ENCODE measurements at places on chromosomes 1 and 21. TPM values are rescaled to one million over a fixed set of nuclear protein-coding genes. Genes with fewer than 3 reads are reported as not detected.
A peak's percentile ranks its signal among the peaks of the same experiment; 100 is the strongest.

- peaks cover 17% of the 10 kb centered on the region for H3K36me3 ChIP-seq
- no peaks in the 10 kb centered on the region for H3K4me1 ChIP-seq
- no peaks in the 10 kb centered on the region for H3K27me3 ChIP-seq
Observed at GRCh38 chr1:204431310-204432184, 19.9 kb upstream of the PPP1R15B start.

DNA sequence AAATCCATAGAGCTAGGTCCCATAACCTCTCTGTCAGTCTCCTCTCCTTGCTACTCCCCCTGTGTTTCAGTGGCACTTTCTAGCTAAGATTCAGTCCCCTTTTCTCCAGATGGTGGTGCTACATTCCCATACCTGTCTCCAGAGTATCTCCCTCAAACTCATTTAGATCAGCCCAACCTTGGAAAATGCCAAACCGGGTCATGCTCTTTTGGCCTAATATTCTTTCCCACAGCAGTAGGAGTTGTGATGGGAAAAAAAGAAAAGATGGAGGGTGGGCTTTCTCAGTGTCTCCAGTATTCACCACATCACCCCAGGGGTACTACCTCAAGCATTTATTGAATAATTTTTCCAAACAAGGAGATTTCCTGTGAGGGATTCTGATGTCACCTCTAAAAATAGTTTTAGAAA, 3.2 kb upstream of the RXFP4 start:
- no peak overlapping the region for H3K27ac ChIP-seq
- H3K4me1 ChIP-seq = peaks cover 25% of the 10 kb centered on the region
- peak overlapping the region; percentile 64 for H3K4me3 ChIP-seq
- H3K36me3 ChIP-seq = no peaks in the 10 kb centered on the region
- DNase-seq = no peak

- no peak for DNase-seq
- no peaks in the 10 kb centered on the region for H3K36me3 ChIP-seq
Observed at GRCh38 chr1:92503926-92504285, 17.2 kb upstream of the GFI1 start.

GRCh38 chr1:169117599-169117998, 11.1 kb downstream of the ATP1B1 start:
- no peak overlapping the region for H3K4me3 ChIP-seq
- no peak overlapping the region for H3K27ac ChIP-seq
- H3K4me1 ChIP-seq = peaks cover 13% of the 10 kb centered on the region
- no peak for DNase-seq
- no peaks in the 10 kb centered on the region for H3K27me3 ChIP-seq

DNA sequence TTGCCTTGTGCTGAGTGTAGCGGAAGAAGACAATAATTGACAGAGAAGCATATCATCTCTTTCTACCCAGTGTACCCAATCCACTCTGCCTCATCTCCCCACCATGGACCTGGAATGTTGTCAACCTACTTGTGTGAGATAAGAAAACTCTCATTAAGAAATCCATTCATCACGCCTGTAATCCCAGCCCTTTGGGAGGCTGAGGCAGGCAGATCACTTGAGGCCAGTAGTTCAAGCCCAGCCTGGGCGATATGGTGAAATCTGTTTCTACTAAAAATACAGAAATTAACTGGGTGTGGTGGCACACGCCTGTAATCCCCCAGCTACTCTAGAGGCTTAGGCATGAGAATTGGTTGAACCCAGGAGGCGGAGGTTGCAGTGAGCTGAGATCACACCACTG, 209.6 kb downstream of the PBX1 start:
- H3K27ac ChIP-seq = no peak overlapping the region
- H3K36me3 ChIP-seq = peaks cover 7% of the 10 kb centered on the region
- no peak for DNase-seq
- no peak overlapping the region for H3K4me3 ChIP-seq
- peaks cover 23% of the 10 kb centered on the region for H3K4me1 ChIP-seq
- no peaks in the 10 kb centered on the region for H3K27me3 ChIP-seq

- no peaks in the 10 kb centered on the region for H3K27me3 ChIP-seq
- peaks cover 5% of the 10 kb centered on the region for H3K4me1 ChIP-seq
- no peak overlapping the region for H3K27ac ChIP-seq
- H3K36me3 ChIP-seq = peaks cover 6% of the 10 kb centered on the region
Observed at GRCh38 chr1:117964290-117965038, 34.9 kb downstream of the WDR3 start.

- H3K27ac ChIP-seq = no peak overlapping the region
- H3K36me3 ChIP-seq = no peaks in the 10 kb centered on the region
- no peak overlapping the region for H3K4me3 ChIP-seq
- no peak for DNase-seq
- H3K27me3 ChIP-seq = no peaks in the 10 kb centered on the region
Observed at GRCh38 chr1:28032281-28032680, 56.1 kb downstream of the EYA3 start.

GRCh38 chr1:81345110-81345509, 455.6 kb upstream of the ADGRL2 start:
- no peak overlapping the region for H3K4me3 ChIP-seq
- H3K27me3 ChIP-seq = no peaks in the 10 kb centered on the region
- no peak for DNase-seq
- peaks cover 28% of the 10 kb centered on the region for H3K4me1 ChIP-seq

- H3K27ac ChIP-seq = no peak overlapping the region
- no peak for DNase-seq
- H3K4me1 ChIP-seq = no peaks in the 10 kb centered on the region
- H3K4me3 ChIP-seq = no peak overlapping the region
- peaks cover 5% of the 10 kb centered on the region for H3K36me3 ChIP-seq
- H3K27me3 ChIP-seq = no peaks in the 10 kb centered on the region
Observed at GRCh38 chr1:183553331-183553730, 36.9 kb downstream of the NCF2 start.

- peak within 1 kb of the TSS; percentile 99 for H3K4me3 ChIP-seq
- no peaks in the 10 kb centered on the region for H3K27me3 ChIP-seq
- peaks cover 36% of the 10 kb centered on the region for H3K4me1 ChIP-seq
Observed at GRCh38 chr1:75724472-75725022, at the start of gene ACADM. Gene ACADM, plus strand, starts transcription at chr1:75724709. Its CDS starts 79 bp downstream, at chr1:75724788.

DNA sequence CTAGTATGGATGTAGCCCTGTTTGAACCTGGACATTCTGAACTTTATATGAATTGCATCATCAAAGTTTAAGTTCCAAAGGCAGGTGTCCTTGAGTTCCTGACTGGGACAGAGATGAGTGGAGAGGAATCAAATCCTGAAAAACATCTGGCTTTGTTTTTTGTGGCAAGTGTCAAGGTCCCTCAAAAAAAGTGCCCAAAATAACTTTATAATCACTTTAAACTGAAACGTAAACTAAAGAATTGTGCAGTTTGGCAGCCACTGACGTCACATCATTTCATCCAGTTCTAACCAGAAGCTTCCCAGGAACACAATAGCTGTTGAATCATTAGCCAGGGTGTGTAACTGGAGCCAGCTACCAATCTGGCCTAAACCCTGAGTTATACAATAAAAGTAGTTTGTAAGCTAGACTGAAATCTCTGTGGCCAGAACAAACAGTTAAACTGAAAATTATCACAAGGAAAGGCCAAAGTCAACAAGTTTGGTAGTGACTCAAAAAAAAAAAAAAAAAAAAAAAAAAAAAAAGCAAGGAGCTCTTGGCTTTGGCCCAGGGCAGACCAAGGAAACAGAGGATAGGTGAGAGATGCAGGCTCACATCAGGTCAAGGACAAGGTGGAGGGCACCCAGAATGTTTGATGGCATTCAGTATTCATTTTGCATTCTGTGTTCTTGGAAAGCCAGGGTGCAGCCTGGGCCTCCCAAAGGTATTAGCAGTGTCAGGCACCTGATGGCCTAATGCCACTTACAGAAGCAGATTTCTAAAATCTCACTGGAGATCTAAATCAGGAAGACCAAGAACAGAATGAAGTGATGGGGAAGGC, 74.3 kb downstream of the TNFSF18 start:
- H3K4me1 ChIP-seq = peaks cover 8% of the 10 kb centered on the region
- H3K27ac ChIP-seq = no peak overlapping the region
- H3K27me3 ChIP-seq = no peaks in the 10 kb centered on the region
- no peak for DNase-seq
- no peak overlapping the region for H3K4me3 ChIP-seq

- peaks cover 40% of the 10 kb centered on the region for H3K4me1 ChIP-seq
- no peaks in the 10 kb centered on the region for H3K27me3 ChIP-seq
- DNase-seq = no peak
- H3K36me3 ChIP-seq = no peaks in the 10 kb centered on the region
- no peak overlapping the region for H3K4me3 ChIP-seq
Observed at GRCh38 chr21:41662161-41662560, 104.7 kb downstream of the RIPK4 start.

DNA sequence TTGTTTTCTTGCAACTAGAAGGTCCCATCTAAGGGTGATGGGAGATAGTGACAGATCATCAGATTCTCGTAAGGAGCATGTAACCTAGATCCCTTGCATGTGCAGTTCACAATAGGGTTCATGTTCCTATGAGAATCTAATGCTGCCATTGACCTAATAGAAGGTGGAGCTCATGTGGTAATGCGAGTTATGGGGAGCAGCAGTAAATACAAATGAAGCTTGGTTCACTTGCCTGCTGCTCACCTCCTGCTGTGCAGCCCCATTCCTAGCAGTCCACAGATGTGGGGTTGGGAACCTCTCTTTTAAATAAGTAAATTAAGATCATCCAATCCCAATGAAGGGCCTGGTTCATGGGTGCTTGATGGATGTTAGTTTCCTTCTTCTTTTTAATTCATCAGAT, 148.7 kb upstream of the ATP1B1 start:
- no peak overlapping the region for H3K4me3 ChIP-seq
- peaks cover 10% of the 10 kb centered on the region for H3K4me1 ChIP-seq
- H3K27ac ChIP-seq = no peak overlapping the region

DNA sequence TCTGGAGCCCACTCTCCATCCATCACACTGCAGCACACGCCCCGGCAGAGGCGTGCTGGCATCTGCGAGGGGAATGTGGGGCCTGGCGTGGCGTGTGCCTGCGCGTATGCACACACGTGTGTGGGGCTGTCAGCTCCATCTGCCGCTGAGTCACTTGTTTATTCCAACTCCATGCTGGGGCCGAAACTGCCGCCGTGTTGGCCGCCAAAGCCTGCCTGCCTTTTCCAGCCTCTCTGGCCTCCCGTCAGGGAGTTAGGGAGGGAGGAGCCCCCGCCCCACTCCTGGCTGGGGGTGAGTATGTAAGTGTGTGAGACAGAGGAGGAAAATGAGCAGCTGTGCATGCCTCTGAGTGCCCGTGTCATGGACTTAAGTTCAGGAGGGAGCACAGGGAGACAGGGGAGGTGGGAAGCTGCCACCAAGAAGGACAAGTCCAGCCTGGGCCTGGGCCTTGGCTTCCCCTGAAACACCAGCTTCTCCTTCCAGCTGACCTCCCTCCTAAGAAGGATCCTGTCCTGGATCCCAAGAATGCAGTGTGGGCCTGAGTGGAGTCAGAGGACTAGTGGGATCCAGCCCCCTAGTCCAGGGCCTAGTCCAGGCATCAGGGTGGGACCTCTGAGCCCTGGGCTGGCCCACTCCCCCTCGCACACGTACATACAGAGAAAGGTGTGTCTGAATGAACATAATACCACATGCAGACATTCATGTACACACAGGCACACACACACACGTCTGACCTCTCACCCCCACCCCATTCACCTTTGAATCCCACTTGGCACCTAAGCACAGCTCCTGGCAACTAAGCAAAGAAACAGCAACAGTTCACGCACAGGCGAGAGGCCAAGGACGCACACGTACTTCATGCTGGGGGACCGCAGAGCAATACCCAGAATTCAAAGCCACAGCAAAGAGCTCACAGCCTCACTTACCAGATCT, 24.7 kb downstream of the MEF2D start:
- H3K27ac ChIP-seq = peak overlapping the region; percentile 32
- DNase-seq = no peak
- H3K4me3 ChIP-seq = no peak overlapping the region
- no peaks in the 10 kb centered on the region for H3K27me3 ChIP-seq

DNA sequence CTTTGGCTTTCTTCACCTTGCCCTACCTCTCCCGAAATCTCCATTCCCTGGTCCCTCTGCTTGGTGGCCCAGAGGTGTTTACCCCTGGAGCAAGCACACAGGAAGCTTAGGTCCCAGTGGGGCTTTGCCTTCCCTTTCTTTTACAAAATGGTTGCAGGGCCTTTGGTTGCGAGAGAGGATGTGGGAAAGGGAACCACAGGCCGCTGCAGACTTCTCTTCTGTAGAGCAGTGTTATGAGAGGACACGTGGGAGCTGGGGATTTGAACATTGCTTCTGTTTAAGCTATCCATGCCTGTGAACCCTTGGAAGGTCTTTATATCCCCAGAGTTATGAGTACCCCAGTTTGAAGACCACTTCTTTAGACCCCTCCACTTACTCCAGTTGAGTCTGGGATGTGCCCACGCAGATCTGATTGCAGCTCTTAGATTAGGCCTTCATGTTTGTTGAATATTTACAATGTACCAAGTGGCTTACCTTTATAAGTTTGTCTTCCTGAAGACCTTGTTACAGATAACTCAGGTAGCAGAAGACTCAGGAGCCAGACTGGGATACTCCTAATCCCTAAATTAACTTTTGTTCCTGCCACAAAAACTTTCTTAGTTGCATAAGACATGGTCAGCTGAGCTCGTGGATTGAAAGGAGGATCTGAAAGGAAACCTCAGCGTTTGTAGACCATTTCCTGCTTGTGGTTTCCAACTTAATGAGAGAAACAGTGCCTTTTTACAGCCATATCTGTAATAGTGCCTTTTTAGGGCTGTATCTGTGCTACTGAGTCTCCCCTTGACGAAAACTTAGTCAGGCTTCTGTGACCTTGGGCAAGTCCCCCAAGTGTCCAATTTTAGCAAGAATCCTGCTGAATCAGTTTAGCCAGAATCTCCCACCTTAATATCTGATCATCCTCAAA, 21.9 kb upstream of the IVNS1ABP start:
- H3K4me3 ChIP-seq = no peak overlapping the region
- H3K4me1 ChIP-seq = peaks cover 9% of the 10 kb centered on the region
- H3K27me3 ChIP-seq = no peaks in the 10 kb centered on the region
- no peak for DNase-seq

GRCh38 chr1:30514945-30515344, 208.4 kb downstream of the MATN1 start:
- no peaks in the 10 kb centered on the region for H3K36me3 ChIP-seq
- no peak for DNase-seq
- no peaks in the 10 kb centered on the region for H3K27me3 ChIP-seq
- H3K4me1 ChIP-seq = peaks cover 31% of the 10 kb centered on the region
- no peak overlapping the region for H3K27ac ChIP-seq

F11R gene
- total RNA-seq = 3.5 TPM

PLA2G4A gene
- 5.1 TPM for total RNA-seq

TPTE gene
- not detected for total RNA-seq

SLAMF1 gene
- not detected for total RNA-seq

C8A gene
- not detected for total RNA-seq

SLFNL1 gene
- total RNA-seq = 0.37 TPM

DHRS3 gene
- total RNA-seq = 0.91 TPM

KCNT2 gene
- 12.6 TPM for total RNA-seq

ADCY10 gene
- total RNA-seq = 0.66 TPM

OR2G6 gene
- total RNA-seq = not detected

Data from neural crest cell (in vitro differentiated cells).